ENCODE measurements at places on chromosomes 2 and 18.
A peak's percentile ranks its signal among the peaks of the same experiment; 100 is the strongest.

DNA sequence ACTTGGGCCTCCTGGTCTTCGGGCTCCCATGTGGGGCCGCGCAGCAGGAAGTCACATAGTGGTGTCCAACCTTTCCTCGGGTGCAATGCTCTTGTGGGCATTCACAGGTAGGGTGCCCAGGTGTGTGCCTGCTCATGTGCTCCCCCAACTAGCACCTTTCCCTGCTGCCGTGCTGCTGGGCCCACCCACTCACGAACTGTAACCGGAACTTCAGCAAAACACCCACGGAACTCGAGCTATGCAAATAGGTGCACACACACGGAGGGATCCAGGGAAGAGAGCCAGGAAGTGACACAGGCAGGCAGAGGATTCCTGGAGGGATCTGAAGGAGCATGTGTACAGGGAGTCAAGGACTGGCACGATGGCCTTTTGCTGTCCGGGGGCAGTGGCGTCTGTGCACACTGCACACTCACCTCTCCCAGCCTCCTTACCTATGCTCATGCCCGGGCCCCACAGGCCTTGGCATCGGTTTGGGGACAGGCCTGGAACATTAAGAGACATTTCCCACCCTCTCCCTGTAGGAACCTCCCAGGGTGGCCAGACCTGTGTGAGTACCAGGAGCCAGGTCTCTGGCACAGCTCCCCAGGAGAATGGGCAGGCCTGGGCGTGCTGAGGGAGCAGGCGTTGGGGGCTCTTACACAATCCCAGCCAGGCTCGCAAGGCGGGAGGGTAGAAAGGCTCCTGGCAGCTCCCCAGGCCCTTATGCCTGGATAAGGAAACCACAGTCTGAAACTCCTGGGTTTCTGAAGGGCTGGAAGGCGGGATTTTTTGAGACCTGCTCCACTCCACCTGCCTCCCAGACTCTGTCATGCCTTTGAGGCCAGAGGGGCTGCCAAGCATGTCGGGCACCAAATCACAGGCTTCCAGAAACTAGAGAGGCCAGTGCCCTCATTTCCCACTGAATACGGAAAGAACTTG, 6.6 kb upstream of the PTMA start:
- no peak for DNase-seq

GRCh38 chr2:37635504-37636380, 35.7 kb downstream of the CDC42EP3 start:
- DNase-seq: no peak

DNA sequence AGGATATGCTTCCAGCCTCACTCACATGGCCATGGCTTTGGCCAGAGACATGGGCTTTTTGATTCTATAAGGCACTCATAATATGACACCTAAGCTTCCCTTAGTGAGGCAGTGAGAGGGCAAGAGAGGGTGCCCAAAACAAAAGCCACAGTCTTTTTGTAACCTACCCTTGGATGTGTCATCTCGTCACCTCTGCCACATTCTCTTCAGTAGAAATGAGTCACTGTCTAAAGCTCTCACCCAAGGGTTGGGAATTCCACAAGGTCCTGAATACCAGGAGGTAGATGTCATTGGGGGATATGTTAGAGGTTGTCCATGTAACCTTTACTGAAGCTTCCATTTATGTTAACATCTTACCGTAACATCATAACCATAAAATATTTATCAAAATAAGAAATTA, 108.4 kb downstream of the ALMS1 start:
- DNase-seq: no peak

- DNase-seq: no peak
These were observed 3.5 kb downstream of the TMEM200C start for GRCh38 chr18:5891854-5892215.

GRCh38 chr2:64937687-64938491, 51.3 kb upstream of the SLC1A4 start:
- DNase-seq: no peak

GRCh38 chr2:195632856-195633572, 24.0 kb upstream of the SLC39A10 start:
- DNase-seq: no peak

GRCh38 chr2:98910349-98911125, 25.5 kb downstream of the CRACDL start:
- peak; percentile 13 for DNase-seq

DNA sequence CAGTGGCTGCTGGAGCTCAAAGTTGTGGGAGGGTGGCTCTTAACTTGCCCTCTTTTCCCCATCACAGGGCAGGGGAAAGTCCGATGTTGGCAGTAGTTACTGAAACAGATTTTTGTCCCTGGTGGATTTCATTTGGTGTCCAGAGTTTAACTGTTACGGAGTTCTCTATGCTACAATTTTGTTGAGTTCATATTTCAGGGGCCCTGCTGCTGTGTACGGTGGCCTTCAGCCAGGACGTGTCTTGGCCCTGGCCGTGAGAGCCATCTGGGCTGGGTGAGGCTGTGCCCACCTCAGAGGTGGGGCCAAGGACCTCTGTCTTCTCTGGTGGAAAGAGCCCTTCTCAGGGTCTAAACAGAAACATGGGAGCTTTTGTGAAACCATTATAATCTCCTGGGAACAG, 67.4 kb downstream of the SH3YL1 start:
- DNase-seq: no peak

Data from right atrium auricular region (tissue), 2 donors.